Fibroblast of skin of right biceps (primary cell): ENCODE measurements at places on chromosomes 1 and 21.

- DNase-seq: no peak
Observed at GRCh38 chr1:17260738-17261137, 11.8 kb downstream of the PADI3 start.

GRCh38 chr1:236002572-236002971, 62.3 kb downstream of the NID1 start:
- DNase-seq: no peak

- peak; percentile 18 for DNase-seq
Observed at GRCh38 chr1:154839691-154840090, 30.4 kb downstream of the KCNN3 start.

DNA sequence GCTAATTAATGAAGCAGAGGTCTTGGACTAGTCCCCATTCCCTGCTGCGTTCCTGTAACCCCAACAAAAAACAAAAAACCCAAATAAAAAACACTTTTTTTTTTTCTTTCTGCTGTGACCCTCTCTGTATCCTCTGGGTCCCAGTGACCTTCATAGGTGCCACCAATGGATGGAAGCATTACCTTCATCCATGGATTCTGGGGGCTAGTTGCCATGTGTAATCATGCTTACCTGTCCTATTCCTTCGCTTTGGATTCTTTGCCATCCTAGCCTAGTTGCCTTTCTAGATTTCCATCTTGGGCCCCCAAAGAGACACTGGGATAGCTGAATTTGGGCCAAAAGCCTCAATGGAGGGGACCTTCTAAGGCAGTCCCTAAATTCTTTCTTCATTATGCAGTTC, 1208.7 kb downstream of the BRINP3 start:
- DNase-seq: peak; percentile 3

GRCh38 chr1:209775678-209776077, 8.7 kb downstream of the C1orf74 start:
- no peak for DNase-seq

DNA sequence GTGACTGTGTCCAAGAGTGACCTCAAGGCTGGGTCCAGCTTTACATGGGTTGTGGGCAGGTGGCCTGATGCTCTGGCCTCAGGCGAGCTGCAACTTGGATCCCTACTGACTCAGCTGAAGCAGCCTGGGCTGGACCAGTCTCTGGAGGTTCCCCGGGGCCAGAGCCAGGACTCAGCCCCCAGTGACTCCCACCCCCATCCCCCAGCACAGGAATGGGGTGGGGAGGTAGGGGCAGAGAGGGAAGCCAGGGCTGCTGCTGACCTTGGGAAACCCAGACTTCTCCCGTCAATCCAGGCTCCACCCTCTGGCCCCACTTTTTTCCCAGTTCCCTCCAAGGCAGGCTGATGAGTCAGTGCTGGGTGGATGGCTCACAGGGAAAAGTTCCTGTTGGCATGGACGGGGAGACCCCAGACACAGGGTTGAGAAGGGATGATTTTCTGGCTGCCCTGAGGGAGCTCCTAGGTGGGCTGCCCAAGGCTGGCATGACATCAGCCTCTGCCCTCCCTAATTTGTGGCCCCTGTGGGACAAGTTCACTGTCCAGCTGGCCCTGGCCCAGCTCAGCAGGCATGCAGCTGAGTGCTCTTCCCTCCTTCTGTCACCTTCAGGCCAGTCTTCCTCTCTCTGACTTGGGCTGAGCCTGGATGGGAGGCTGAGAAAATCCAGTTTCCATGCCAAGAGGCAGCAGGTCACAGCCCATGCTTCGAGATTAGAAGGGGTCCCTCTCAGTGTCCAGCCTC, 2.2 kb downstream of the ZC3H12A start:
- peak; percentile 88 for DNase-seq

GRCh38 chr1:64111787-64112186, 91.6 kb upstream of the UBE2U start:
- no peak for DNase-seq

GRCh38 chr1:22705586-22705985, 5.1 kb upstream of the EPHB2 start:
- DNase-seq: no peak

GRCh38 chr1:177103005-177103852, 61.3 kb downstream of the ASTN1 start:
- no peak for DNase-seq

GRCh38 chr21:19853061-19853460, 1145.1 kb upstream of the NCAM2 start:
- DNase-seq: no peak

DNA sequence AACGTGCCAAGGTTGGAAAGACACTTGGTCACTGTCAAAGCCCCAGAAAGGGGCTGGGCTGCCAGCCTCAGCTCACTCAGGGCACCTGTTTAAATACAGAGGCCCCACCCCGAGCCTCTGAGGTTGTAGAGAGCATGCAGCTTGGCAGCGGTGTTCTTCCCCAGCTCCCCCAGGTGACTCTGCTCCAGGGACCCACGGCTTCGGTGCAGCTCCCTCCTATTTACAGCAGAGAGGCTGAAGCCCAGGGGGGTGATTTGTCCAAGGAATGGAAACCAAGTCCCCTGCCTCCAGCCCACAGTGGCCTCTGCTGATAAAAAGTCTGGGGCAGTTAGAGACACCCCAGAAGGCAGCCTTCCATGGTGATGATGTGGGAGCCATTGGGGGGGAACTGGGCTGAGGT, 9.1 kb upstream of the C1QA start:
- no peak for DNase-seq

DNA sequence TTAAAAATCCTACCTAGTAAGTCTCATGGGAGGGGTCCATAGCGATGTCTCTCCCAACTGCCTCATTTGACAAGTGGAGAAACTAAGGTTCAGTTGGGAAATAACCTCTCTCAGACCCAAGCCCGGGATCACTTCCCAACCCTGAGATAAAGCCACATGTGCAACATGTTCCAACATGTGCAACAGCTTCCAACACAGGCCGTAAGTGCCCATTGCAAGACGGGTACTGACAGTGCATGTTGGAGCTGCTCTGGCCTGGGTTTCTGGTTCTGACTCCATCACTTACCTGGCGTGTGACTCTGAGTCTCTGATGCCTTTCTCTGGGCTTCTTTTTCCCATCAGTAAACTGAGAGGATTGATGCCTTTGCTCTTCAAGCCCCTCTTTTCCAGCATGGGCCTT, 38.0 kb upstream of the FOXO6 start:
- DNase-seq: no peak

DNA sequence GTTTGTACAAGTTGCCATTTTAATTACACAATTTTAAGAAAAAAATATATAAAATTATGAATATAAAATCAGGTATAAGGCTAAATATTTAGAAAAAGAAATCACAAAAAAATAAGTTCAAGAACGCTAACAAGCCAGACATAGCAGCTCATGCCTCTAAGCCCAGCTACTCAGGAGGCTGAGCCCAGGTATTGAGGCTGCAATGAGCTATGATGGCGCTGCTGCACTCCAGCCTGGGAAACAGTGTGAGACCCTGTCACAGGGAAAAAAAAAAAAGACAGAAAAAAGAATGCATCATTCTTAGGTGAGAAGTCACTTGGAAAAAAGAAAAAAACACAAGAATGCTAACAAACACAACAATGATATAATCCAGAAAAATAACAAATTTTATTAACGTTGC, 112.3 kb upstream of the PRDX6 start:
- DNase-seq: no peak

- DNase-seq: no peak
Observed at GRCh38 chr21:39597595-39597994, 15.1 kb upstream of the B3GALT5 start.

GRCh38 chr1:2604156-2604843, 17.7 kb downstream of the PRXL2B start:
- DNase-seq: no peak

DNA sequence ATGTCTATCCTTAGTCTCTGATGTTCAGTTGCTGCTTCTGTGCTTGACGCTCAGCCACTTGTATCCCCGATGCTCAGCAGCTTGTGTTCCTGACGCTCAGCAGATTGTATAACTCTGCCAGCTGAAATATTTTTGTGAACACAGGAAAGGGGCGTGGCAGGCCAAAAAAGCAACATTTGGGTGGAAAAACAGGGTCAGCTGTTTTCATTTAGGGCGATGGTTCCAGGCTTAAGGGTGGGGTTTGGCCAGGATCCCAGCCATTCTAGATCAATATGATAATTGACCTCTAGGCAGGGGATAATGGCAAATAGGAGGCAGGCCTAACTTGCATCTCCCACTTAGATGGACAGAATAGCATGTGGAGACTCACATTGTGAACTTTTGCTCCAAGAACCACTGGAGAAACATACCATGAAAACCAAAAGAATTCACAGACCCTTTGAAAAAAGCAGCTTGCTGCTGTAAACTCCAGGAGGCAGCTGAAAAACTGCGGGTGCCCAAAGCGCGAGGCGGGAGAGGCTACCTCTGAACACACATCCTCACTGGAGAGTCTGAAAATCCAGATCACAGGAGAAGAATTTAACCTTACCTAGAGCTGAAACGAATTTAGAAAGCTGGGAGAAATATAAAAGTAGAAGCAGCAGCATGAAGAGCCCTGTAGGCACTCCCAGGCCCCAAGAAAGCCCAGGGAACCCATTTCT, 58.3 kb downstream of the ZNF648 start:
- DNase-seq: no peak

- no peak for DNase-seq
Observed at GRCh38 chr1:21933397-21934248, 3.5 kb downstream of the HSPG2 start.

GRCh38 chr1:205449254-205449749, 6.5 kb downstream of the BLACAT1 start:
- no peak for DNase-seq

DNA sequence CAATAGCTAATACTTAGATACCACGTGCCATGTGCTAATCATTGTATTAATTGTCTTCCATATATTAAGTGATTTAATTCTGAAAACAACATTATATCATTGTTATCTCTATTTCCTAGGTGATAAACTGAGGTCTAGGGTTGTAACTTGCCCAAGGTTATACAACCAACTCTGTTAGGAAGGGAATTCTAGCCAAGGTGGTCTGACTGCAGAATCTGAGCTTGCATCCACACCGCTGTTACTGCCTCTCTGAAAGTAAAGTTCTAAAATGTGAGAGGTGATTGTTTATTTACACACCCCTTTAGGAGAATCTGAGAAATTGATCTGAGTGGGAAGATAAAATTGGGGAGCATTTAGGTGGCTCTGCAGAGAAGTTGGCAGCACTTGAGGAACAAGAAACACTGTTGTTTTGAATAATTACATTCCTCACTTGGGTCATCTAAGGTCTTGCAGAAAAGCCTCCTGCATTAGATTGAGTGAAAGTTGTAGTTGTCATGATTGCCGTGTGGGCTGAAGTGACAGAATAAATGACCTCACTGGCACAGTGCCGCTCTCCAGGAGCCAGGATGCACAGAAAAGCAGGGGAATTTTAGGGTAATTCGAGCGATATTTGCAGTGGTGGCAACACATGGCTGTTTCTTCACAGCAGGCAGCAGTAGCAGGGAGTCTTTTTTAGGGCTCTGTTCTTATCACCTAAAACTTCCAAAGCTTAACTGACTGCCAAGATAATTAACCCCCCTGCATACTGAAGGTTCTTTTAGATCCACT, 121.7 kb downstream of the ADGRL4 start:
- peak; percentile 49 for DNase-seq

- no peak for DNase-seq
Observed at GRCh38 chr1:172708452-172708851, 49.5 kb downstream of the FASLG start.

DNA sequence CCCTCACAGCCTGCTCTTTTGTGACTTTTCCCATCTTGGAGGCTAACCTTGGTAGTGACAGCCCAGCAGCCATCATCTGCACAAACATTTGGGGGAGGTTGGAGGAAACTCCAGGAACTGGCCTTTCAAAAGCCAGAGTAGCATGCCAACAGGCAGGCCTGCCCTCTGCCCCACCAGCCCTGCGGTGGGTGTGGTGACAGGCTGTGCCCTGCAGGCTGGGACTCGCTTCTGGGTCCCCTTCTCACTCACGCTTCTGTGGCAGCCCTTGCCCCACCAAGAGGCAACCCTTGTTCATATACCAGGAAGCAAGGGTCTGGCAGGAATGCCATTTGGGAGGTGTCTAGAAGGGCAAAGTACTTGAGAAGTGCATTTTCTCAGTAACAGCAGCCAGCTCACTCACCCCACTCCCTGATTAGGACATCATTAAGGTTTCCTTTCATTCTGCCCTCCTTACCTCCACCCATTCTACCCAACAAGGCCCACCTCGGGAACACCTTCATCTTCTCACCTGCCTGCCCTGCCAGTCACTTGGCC, 20.8 kb upstream of the FAM3B start:
- no peak for DNase-seq

GRCh38 chr1:243725075-243725474, 125.0 kb downstream of the AKT3 start:
- DNase-seq: no peak

- no peak for DNase-seq
Observed at GRCh38 chr21:33980276-33980916, 64.8 kb upstream of the ATP5PO start.

DNA sequence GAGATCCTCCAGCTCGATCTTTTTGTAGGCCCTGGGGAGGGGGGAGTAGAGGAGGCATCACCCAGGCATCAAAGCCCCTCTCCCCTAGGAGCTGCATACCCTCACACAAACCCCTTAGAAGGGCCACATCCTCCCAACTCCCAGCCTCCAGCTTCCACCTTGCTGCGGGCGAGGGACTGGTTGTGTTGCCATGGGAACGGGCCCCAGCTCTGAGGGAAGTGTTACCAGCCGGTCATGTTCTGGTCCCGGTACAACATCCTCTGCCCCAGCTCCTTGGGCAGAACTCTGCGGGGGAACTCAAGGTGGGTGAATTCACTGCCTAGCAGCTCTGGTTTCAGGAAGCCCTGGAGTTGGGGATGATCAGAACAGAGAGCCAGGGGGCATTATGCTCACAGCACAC, 4.1 kb downstream of the PPM1J start:
- no peak for DNase-seq

- peak; percentile 51 for DNase-seq
Observed at GRCh38 chr1:245673881-245674414, 519.2 kb downstream of the KIF26B start.

DNA sequence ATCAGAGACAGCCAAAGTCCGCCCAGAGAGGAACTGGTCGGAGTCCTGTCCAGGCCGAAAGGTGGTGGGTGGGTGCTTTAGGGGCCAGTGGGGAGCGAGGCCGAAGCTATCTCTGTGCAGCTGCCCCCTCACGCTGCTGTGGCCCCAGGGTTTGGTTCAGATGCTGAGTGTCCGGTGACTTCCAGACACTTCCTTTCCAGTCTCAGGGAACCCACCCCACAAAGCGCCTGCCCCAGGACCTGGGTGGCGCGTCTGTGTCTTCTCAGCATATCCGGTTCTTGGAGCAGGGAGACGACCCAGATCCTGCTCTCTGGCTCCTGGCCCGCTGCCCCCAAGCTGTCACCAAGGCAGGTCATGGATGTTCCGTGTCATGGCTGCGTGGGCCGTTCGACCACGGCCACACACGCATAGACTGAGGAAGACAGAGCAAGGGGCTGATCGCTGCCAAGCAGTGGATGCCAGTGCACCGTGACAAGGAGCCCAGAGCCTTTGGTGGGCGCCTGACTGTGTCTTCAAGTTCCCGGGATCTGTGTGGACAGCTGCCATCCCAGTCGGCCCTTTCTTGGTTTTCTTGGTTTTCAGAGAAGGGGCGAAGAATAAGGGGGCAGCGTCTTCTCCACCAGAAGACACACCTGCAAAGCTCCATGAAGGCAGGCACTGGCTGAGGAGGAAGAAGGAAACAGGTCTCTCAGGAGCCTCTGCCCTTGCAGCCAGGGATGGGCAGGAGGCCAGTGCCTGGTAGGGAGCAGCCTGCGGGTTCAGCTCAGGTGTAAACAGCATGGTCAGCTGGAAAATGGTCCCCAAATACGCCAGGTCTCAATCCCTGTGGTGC, 22.9 kb upstream of the COL18A1 start:
- DNase-seq: no peak
